ENCODE measurements at places on chromosomes 11 and 22. TPM values are rescaled to one million over a fixed set of nuclear protein-coding genes. Genes with fewer than 3 reads are reported as not detected.
A peak's percentile ranks its signal among the peaks of the same experiment; 100 is the strongest.

- H3K27me3 ChIP-seq, result no peaks in the 10 kb centered on the region
- no peak overlapping the region for H3K4me3 ChIP-seq
- peaks cover 40% of the 10 kb centered on the region for H3K36me3 ChIP-seq
- peaks cover 29% of the 10 kb centered on the region for H3K4me1 ChIP-seq
- peak overlapping the region; percentile 97 for H3K27ac ChIP-seq
- DNase-seq, result no peak
Observed at GRCh38 chr11:65292890-65293289, 21.8 kb upstream of the CDC42EP2 start.

DNA sequence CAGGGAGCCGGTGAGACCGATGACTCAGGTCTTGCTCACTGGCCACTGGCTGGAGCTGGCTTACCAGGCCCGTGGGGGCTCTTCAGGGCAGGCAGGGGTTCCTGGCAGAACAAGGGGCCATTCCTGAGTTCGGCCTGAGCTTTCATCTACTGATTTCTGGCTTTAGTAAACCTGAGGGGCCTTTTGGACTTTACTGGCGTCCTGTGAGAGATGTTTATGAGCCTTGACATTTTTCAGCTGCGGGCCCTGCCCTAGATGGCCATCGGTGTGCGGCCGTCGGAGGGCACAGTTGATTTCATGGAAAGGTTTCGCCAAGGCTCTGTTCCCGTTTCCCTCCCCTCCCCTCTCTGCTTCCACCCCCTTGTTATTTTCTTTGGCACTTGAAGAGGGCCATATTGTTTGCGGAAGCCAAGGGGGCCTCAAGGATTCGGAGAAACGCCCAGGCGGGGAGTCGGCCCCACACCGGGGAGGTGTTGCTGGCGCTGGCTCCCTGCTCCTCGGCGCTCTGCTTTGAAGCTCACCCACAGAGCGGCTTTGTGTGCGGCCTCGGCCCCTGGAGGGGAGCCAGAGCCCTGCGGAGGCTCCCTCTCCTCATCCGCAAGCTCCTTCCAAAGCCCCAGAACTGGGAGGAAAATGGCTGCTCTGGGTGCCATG is 17.7 kb downstream of the ELF5 start:
- peaks cover 3% of the 10 kb centered on the region for H3K4me1 ChIP-seq
- H3K27ac ChIP-seq, result peak overlapping the region; percentile 20
- DNase-seq, result peak; percentile 81
- H3K27me3 ChIP-seq, result no peaks in the 10 kb centered on the region

SLC22A6 gene
- not detected for total RNA-seq

KBTBD3 gene
- total RNA-seq, result 7.2 TPM

RFPL3 gene
- total RNA-seq, result not detected

SORL1 gene
- 114 TPM for total RNA-seq

GRCh38 chr11:17693531-17693930 is 25.8 kb upstream of the MYOD1 start:
- H3K27ac ChIP-seq, result no peak overlapping the region
- H3K36me3 ChIP-seq, result no peaks in the 10 kb centered on the region
- H3K4me1 ChIP-seq, result no peaks in the 10 kb centered on the region
- H3K27me3 ChIP-seq, result peaks cover 79% of the 10 kb centered on the region
- DNase-seq, result no peak

- no peak overlapping the region for H3K27ac ChIP-seq
- H3K4me1 ChIP-seq, result no peaks in the 10 kb centered on the region
- no peaks in the 10 kb centered on the region for H3K36me3 ChIP-seq
- H3K4me3 ChIP-seq, result no peak overlapping the region
- DNase-seq, result no peak
Observed at GRCh38 chr11:50037251-50037650, 4.6 kb downstream of the OR4C45 start.

OPCML gene
- not detected for total RNA-seq

DNA sequence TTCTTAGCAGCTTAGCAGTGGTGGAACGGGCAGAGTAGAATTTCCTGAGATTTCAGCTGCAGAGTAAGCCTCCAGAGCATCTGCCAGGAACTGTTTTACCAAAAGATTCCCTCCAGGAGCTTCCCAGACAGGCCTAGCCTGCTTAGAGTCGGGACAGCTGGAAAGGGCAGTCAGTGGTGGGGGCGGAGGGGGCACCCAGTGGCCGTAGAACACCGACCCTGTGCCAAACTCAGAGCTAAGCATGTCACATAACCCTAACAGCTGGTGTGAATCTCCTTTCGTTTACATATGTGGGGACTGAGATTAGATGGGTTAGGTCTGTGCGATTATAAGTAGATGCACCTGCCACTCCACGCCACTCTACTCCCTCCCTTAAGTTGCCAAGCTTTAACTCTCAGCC is 80.0 kb upstream of the CRTAM start:
- DNase-seq, result no peak
- no peak overlapping the region for H3K4me3 ChIP-seq
- no peaks in the 10 kb centered on the region for H3K27me3 ChIP-seq
- no peak overlapping the region for H3K27ac ChIP-seq
- no peaks in the 10 kb centered on the region for H3K4me1 ChIP-seq
- H3K36me3 ChIP-seq, result no peaks in the 10 kb centered on the region

SPON1 gene
- total RNA-seq, result 136 TPM

GRCh38 chr11:86615487-86615886 is 56.9 kb downstream of the ME3 start:
- no peak for DNase-seq
- no peaks in the 10 kb centered on the region for H3K27me3 ChIP-seq
- no peaks in the 10 kb centered on the region for H3K36me3 ChIP-seq

- H3K27ac ChIP-seq, result no peak overlapping the region
- H3K36me3 ChIP-seq, result no peaks in the 10 kb centered on the region
- no peaks in the 10 kb centered on the region for H3K27me3 ChIP-seq
- DNase-seq, result no peak
Observed at GRCh38 chr22:44924710-44925109, 85.1 kb downstream of the PHF21B start.

MMP27 gene
- total RNA-seq, result not detected

GRCh38 chr11:1479006-1479677 is 7.4 kb downstream of the MOB2 start:
- H3K4me1 ChIP-seq, result no peaks in the 10 kb centered on the region
- no peaks in the 10 kb centered on the region for H3K36me3 ChIP-seq
- no peaks in the 10 kb centered on the region for H3K27me3 ChIP-seq

- H3K27ac ChIP-seq, result no peak overlapping the region
- H3K4me1 ChIP-seq, result peaks cover 15% of the 10 kb centered on the region
- H3K36me3 ChIP-seq, result no peaks in the 10 kb centered on the region
- H3K27me3 ChIP-seq, result no peaks in the 10 kb centered on the region
- no peak overlapping the region for H3K4me3 ChIP-seq
- DNase-seq, result no peak
Observed at GRCh38 chr11:129319201-129319600, 56.4 kb upstream of the BARX2 start.

All from left lung (tissue), 14 donors.